ENCODE measurements at places on chromosomes 11 and 22.

- DNase-seq, result peak; percentile 16
Measured at GRCh38 chr22:24937114-24937513, 9.4 kb downstream of the LHFPL7 start.

DNA sequence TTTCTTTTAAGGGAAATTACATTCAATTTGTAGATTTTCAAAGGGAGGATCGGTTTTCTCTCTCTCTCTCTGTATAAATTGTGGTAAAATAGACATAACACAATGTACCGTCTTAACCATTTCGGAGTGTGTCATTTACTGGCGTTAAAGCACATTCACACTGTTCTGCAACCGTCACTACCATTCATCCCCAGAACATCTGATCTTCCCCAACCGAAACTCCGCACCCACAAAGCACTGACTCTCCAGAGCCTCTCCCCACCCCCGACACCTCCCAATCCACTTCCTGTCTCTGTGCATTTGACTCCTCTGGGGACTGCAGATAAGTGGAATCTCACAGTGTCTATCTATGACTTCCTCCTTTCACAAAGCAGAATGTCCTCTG, 15.9 kb upstream of the GRAMD4 start:
- DNase-seq, result no peak

GRCh38 chr11:98940913-98941312, 79.8 kb upstream of the CNTN5 start:
- DNase-seq, result no peak

- no peak for DNase-seq
Measured at GRCh38 chr11:20912922-20913512, 243.6 kb downstream of the NELL1 start.

- peak; percentile 18 for DNase-seq
Measured at GRCh38 chr11:67534070-67534679, 10.9 kb upstream of the CABP2 start.

GRCh38 chr11:34245041-34245440, 112.8 kb downstream of the ABTB2 start:
- DNase-seq, result no peak

GRCh38 chr11:92104349-92104748, 120.3 kb upstream of the FAT3 start:
- no peak for DNase-seq

- DNase-seq, result peak; percentile 94
Measured at GRCh38 chr11:79431535-79431934, 9.3 kb downstream of the TENM4 start.

DNA sequence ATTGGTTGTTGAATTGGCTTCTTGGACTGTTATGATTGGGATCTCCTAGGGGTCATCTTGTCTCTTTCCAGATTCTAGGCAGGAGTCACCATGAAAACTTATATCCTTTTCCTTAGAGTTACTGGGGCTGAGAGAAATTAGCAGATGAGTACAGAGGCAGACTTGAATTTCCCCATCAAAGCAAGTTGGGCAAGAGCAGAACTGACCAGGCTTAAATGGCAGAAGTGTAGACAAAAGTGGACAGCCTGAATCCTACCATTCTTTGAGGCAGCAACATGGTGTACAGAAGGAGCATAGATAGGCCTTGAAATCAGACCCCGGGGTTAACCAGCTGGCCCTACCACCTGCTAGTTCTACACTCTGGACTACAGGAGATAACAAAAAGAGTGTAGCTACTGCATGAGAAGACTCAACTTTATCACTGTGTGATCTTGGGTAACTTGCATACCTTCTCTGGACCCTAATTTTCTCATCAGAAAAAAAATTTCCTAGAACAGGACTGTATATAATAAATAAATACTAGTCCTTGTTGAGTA, 427.4 kb upstream of the CADM1 start:
- no peak for DNase-seq

DNA sequence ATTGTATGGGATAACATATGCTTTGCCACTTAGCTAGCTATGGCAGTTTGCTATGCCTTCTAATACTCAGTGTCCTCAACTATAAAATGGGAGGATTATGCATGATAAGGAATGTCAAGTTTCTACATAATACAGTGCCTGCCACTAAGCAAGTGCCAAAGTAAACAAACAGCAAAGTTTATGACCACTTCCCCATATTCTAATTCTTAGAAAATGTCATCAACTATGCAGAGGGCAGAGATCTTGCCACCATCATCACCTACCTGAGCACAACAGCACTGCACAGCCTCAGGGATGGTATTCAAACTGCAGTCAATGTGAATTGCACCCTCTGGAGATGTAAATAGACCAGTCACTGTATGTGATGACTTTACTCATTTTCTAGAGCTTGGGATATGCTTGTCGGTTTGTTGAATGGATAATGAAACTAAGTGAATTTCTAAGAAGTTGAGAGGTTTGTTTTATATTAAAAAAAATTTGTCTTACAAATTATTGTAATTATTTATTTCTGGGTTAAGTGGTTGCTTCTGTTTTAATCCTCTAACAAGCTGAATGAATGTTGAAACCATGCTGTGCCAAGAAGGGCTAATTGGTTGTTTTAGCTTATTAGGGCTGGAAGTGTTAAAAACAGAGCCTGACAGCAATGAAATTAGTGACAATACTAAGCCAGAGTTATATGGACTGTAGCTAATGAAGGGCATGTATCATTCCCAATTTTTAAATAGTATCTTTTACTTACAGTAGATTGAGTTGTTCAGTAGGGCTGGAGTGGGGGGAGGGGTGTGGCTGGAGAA, 398.4 kb downstream of the CNTN5 start:
- no peak for DNase-seq
